ENCODE measurements at places on chromosomes 4 and X.

GRCh38 chr4:4765811-4766210 lies 93.7 kb upstream of the MSX1 start:
- DNase-seq, result no peak

GRCh38 chrX:14094191-14094590 lies 64.5 kb upstream of the GEMIN8 start:
- no peak for DNase-seq

GRCh38 chr4:151922811-151923210 lies 162.0 kb upstream of the GATB start:
- no peak for DNase-seq

DNA sequence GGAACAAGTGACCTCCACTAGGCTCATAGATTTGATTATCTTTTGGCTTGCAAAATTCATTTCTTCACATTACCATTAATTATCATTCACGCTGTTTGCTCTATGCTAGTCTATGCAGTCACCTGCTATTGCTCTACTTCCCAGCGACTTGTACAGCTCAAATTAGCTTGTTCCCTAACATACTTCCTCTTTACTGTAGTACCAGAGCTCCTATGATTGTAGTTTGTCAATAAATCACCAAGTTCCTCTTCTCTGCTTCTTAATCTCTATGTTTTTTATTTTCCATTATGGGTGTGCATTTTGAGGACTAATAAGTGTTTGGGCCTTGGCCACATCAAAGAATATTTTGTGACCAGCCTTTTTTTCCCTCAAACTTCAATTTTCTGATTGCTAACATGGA lies 6.2 kb upstream of the GSPT2 start:
- DNase-seq, result no peak
